ENCODE measurements at places on chromosomes 7 and 10.

GRCh38 chr10:29773675-29774091 lies 138.9 kb upstream of the SVIL start:
- no peak for DNase-seq

DNA sequence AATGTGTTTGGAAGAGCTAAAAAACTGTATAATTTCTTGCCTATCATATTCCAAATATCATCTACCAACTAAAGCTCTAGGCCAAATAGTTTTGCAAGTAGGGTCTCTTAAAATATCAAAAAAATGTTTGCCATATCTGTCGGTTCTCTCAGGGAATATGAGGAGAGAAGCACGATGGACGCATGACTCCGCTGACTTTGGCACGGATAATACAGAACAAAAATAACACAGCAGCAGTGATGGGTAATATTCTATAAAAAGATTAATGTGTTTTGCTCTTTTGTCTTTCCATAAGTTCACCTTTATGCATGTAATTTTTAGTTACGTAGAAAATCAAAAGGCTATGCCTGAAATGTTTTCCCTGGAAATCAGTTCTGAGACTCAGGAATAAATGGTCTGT lies 919 bp upstream of the IDI2 start:
- DNase-seq: no peak

DNA sequence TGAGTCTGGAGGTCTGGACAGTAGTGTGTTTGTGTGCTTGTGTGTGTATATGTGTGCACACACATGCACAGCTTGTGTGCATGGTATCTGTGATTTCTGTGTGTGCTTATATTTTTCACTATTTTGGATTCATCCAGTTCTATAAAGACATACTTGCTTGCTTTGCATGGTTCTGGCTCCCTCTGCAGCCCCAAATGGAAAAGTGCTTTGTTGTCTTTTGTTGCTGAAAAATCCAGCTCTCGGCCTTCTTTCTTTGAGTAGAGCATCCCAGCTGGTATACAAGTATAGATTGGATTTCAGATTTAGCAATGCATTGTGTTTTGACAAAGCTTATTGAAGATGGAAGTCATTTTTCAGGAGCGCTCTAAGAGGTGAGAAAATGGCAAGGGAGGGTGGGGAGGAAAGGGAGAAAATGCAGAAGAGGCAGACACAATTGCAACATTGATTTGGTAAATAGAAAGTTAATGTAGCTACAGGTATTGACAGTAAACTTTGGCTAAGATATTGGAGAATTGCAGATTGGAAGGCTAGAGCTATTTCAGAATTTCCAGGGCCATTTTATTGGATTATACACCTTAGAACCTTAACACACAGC lies 333.9 kb downstream of the AUTS2 start:
- peak; percentile 65 for DNase-seq

GRCh38 chr10:123882681-123883445 lies 8.7 kb downstream of the CPXM2 start:
- DNase-seq: no peak

- DNase-seq: no peak
These were observed 1.0 kb downstream of the CYP51A1 start for GRCh38 chr7:92133133-92133736.

DNA sequence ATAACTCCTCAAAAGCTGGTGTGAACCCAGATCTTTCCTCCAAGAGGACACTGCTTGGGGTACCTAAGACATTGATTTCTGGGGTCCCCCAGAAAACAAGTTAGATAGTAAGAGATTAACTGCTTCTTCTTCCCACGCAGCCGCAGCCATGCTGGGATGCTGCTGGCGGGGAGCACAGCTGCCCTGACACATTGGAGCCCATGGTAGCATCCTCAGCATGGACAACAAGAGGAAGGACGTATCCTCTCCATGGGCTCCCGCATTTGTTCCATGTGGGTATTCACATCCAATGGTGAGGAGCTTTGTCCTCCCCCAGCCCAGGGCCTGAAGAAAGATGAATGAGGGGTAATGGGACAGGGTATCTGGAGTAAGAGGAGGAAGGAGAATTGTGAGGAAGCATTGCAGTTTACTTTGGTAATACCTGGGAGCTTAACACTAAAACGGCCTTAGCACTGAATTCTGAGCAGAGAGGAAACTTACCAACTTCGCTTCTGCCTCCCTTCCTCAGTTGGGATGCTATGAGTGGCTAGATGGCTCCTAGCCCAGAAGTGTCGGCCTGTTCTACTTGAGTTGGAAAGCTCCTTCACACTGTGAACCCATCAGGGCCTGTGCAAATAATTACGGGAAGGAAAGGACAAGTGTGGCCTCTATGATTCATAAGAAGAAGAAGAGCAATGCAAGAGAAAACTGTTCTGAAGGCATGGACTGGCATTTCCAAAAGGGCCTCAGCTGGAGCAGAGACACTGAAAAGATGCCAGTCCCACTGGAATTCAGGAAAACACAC lies 43.9 kb downstream of the C10orf120 start:
- no peak for DNase-seq

DNA sequence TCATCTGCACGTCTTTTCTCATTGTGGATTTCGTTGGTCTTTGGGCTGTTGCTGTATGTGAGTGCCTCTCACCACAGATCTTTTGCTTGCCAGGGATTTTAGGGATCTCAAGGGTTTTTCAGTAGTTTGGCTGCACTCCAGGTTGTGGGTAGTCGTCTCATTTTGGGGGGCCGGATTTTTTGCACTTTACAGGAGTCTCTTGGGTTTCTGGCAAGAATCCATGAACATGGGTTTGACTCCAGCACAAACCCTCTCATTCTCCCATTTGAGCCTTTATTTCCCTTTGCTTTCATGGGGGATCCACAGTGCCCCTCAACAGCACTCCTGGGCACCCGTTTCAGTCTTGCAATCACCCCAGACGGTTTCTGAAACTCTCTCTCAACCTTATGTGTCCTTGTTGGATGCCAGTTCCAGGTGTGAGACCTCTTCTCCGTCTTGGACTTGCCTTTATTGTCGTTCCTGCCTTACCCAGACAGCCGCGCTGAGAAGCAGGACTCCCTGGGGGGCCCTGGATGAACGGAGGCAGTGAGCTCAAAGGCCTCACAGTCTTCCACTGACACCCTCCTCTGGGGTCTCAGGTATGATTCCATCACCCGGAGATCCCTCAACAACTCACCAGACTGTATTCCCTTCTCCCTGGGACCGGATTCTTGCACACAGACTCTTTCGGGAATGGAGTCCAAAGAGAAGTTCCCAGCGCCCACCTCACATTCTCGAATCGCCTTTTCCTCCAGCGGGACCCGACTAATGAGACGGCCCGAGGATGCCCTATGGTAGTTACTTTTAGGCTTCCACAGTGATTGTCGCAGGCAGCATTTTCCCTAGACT lies 18.8 kb upstream of the ZNF273 start:
- DNase-seq: no peak

- peak; percentile 53 for DNase-seq
These were observed at the start of gene MDFIC for GRCh38 chr7:114922026-114922651. Gene MDFIC (plus strand): TSS chr7:114922094. CDS start chr7:114923034, 940 bp downstream.

DNA sequence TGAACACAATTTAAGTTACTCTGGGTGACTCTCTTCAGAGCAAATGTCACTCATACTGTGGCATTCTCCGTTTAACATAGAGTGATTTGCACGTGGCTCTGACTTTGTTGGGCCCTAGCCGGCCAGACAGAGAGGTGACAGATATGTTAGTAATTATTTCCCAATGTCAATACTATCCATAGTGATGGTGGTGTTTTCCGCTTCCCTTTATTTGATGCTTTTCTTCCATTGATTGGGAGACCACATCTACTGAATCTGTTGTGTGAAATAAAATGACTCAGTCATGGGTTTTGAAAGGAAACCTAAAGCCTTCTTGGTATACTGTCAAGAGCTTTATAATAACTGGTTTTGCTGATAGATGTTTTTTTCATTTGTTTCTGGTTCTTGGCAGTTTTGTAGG lies 7.4 kb downstream of the AVL9 start:
- DNase-seq: no peak

DNA sequence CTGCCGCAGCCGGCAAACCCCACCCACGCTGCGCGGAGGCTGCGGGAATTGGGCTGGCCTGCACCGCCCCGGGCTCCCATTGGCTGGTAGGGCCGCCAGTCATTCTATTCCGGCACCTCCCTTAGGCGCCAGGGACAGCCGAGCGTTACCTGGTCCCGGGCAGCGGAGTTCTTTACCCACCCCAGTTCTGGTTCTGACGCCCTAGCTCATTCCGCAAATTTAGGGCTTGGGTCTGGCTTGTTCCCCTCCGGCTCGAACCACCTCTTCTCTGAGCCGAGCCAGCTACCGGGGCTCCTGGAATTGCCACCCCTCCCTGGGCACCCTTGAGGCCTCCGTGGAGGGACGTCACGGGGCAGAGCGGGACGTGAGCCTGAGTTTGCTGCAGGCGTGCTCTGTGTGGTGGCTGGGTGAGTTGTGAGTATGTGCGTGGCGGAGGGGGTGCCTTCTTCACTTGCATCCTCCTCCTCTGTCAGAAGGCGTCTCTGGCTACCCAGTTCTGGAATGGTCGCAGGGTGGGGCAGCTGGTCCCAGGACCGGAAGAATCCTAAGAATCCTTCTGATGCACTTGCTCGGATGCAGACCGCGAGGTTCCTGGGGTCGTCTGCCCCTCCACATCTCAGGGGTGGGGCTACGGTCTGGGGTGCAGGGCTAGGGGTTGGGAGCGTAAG lies at the start of the genes PDZD7 and SFXN3:
PDZD7 (minus strand) TSS at position 2 of the 668 bp plus-strand sequence. CDS start 910 bp downstream, outside the sequence.
SFXN3 (plus strand) TSS at position 107 of the 668 bp plus-strand sequence. CDS start 3,461 bp downstream, outside the sequence.
- DNase-seq: peak; percentile 85

GRCh38 chr10:118220346-118220850 lies 121.7 kb downstream of the FAM204A start:
- no peak for DNase-seq

GRCh38 chr7:81769891-81770727 lies at the start of gene HGF:
Gene HGF (minus strand): TSS chr7:81770047. CDS start chr7:81769971, 76 bp downstream.
- DNase-seq: no peak

- DNase-seq: no peak
These were observed 80.7 kb downstream of the CDK6 start for GRCh38 chr7:92755680-92756079.

- DNase-seq: no peak
These were observed 6.5 kb downstream of the AGFG2 start for GRCh38 chr7:100545360-100546128.

GRCh38 chr7:108488768-108489538 lies 32.7 kb upstream of the NRCAM start:
- DNase-seq: no peak

DNA sequence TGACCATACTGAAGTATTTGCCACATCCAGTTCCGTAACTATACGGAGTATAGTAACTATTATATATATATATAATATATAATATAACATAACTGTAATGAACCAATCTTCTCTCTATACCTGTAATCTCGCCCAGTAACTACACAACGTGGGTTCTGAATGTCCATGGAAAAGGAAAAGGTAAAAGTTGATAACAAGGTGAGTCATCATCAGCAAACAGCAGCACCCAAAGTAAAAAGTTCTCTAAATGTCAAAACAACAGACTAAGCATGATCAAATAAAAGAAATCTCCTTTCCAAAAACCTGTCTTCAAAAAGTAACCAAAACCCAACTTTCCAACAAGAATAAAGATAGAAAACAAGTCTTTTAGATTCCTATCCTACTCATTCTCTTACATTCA lies 42.8 kb downstream of the ELAPOR2 start:
- DNase-seq: no peak

GRCh38 chr10:123553810-123554430 lies 112.2 kb upstream of the GPR26 start:
- no peak for DNase-seq

GRCh38 chr10:7891634-7892033 lies 73.3 kb downstream of the TAF3 start:
- no peak for DNase-seq

DNA sequence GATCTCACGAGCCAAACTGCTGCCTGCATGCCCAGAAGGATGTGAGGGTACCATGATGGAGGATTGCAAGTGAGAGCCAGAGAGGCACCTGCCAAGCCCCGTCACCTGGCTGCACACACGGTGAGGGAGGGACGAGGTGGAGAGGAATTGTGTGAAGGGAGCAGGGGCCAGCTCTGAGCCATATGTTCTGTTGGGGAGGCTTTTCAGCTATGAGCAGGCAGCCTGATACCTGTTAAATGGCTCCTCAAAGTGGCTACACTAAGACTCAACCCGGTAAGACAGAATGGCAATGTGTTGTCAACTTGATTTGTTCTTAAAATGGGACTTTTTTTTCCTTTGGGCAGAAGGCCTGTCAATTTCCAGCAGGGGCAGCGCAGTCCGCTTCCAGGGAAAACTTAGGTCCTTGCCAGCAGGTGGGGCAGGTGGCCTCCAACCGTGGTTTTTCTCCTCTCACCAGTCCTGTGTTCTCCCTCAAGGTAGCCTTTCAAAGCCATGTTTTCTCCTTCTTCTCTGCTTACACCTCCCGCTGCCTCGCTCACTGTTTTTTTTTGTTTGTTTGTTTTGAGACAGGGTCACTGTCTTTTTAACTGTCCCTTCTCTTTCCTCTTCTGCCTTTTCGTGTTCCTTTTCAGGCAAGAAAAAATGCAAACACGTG lies 57.7 kb upstream of the ZNRF2 start:
- DNase-seq: peak; percentile 58

GRCh38 chr7:71548746-71549145 lies 416.8 kb downstream of the GALNT17 start:
- no peak for DNase-seq

DNA sequence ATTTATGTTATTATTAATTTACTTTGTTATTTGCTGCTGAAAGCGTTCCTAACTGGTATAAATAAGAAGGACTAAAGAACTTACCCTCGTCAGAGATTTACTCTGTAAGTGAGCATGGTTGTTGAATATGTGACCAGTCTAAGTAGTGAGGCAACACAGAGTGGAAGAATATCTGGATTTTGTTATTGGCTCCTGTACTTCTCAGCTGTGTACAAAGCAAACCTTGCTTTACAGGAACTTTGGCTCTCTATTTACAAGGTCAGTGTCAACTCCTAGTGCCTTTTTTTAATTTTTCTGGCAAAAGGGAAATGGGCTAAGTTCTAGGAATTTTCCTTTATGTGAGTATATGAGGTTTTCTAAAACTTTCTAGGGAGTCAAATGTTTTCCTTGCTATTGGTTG lies 35.6 kb downstream of the PDK4 start:
- no peak for DNase-seq

DNA sequence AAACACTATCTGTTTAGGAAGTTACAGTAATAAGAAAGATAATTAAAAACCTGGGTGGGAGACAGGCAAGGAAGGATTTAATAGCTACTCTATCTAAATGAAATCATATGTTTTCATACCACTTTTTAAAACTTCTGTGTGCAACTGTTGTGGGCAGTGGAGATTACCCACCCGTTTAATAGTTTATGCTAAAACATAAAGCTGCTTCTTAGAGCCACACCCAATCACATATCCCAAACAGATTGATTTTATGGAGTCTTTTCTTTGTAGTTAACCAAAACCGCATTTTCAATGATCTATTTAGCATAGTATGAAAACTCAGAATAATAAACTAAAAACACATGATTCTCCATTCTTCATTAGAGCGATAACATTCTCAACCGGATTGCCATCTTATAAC lies 304.1 kb downstream of the AGMO start:
- DNase-seq: no peak

DNA sequence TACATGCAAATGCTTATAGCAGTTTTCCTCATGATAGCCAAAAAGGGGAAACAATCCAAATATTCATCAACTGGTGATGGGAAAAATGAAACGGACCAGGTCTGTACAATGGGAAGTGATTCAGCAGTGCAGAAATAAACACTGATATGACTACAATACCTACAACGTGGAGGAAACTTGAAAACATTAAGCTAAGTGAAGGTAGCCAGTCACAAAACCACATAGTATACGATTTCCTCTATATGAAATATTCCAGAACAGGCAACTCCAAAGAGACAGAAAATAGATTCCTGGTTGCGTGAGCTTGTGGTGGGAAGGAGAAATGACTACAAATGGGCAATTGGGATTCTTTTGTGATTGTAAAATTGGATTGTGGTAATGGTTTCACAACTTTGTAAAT lies 263.1 kb upstream of the PITRM1 start:
- DNase-seq: no peak

Data from NCI-H345 (cell line).